ENCODE measurements at places on chromosomes 4 and X.
A peak's percentile ranks its signal among the peaks of the same experiment; 100 is the strongest.

GRCh38 chrX:155216940-155217440 is 730 bp downstream of the VBP1 start:
- H3K4me3 ChIP-seq: peak overlapping the region; percentile 88
- DNase-seq: no peak
- H3K4me1 ChIP-seq: no peaks in the 10 kb centered on the region

DNA sequence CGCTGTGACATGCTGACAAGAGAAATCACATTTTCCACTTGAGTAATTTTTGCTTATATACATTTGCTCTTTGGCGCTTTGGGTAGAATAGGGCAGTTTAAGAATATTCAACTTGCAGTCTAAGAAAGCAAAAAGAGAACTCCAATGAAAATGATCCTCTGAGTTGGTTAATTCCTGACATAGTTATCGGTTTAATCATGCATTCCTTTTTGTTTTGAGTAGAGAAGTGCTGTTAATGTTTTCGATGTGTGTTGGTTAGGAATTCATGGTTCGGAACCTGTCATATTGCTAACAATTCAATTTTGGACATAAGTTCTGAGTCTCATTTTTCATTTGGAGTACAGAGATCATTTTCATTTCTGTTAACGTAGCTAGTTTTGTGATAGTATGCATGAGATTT is 700.6 kb upstream of the PITX2 start:
- H3K4me3 ChIP-seq: no peak overlapping the region
- H3K27ac ChIP-seq: no peak overlapping the region
- no peaks in the 10 kb centered on the region for H3K4me1 ChIP-seq
- DNase-seq: no peak

- DNase-seq: no peak
- no peaks in the 10 kb centered on the region for H3K36me3 ChIP-seq
- H3K27ac ChIP-seq: no peak overlapping the region
- H3K4me1 ChIP-seq: no peaks in the 10 kb centered on the region
Observed at GRCh38 chr4:54687887-54688841, 30.4 kb downstream of the KIT start.

- no peak overlapping the region for H3K27ac ChIP-seq
- no peak for DNase-seq
Observed at GRCh38 chr4:189659287-189659686, 281.4 kb upstream of the FRG1 start.

GRCh38 chr4:10623241-10623640 is 61.3 kb downstream of the CLNK start:
- DNase-seq: no peak
- H3K27ac ChIP-seq: no peak overlapping the region
- no peaks in the 10 kb centered on the region for H3K27me3 ChIP-seq

DNA sequence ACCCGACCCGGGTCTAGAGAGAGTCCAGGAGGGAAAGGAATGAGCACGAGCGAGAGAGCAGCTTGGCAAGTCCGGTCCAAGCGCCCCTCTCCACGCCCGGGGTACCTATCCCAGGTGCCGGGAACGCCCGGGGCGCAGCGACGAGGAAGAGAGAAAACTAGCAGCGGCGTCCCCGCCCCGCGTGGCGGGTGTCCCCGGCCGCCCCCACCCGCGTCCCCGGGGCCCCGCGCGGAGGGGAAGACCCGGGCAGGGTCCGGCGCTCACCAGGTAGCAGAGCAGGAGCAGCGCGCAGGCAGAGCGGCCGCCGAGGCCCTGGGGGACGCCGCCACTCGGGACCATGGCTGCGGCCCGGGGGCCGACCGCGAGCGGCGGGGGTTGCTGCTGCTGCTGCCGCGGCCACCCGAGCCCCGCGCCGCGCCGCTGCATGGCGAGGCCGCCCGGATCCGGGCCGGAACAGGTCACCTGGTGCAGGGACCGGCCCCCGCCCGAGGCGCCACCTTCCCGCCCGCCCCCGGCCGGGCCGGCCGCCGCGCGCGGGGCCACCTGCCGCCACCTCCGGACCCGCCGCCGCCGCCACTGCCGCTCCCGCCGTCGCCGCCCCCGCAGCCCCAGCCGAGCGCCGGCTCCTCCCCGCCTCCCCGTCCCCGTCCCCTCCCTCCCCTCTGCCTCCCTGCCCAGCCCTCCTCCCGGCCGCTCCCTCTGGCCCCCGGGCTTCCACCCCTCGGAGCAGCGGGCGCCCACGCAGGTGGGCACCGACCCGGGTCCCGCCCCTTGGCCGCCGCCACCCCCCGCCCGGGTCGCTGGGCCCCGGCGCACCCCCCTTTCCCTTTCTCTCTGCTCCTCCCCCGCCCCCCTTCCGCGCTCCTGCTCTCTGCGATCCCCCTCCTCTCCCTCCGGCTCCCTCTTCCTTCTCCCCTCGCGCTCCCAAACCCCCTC is at the start of gene SEL1L3:
SEL1L3 (minus strand) TSS at position 578 of the 936 bp plus-strand sequence; CDS start at position 426, 152 bp downstream.
- H3K27ac ChIP-seq: peak within 1 kb of the TSS; percentile 58
- no peak for DNase-seq
- no peaks in the 10 kb centered on the region for H3K4me1 ChIP-seq
- no peaks in the 10 kb centered on the region for H3K27me3 ChIP-seq
- H3K36me3 ChIP-seq: no peaks in the 10 kb centered on the region
- peak within 1 kb of the TSS; percentile 92 for H3K4me3 ChIP-seq

GRCh38 chr4:139223682-139224317 is 46.8 kb upstream of the ELF2 start:
- H3K4me1 ChIP-seq: no peaks in the 10 kb centered on the region
- H3K27ac ChIP-seq: no peak overlapping the region
- no peaks in the 10 kb centered on the region for H3K36me3 ChIP-seq

GRCh38 chr4:180913750-180914149 is 1329.5 kb upstream of the TENM3 start:
- H3K36me3 ChIP-seq: no peaks in the 10 kb centered on the region
- no peak overlapping the region for H3K4me3 ChIP-seq
- H3K27me3 ChIP-seq: no peaks in the 10 kb centered on the region

DNA sequence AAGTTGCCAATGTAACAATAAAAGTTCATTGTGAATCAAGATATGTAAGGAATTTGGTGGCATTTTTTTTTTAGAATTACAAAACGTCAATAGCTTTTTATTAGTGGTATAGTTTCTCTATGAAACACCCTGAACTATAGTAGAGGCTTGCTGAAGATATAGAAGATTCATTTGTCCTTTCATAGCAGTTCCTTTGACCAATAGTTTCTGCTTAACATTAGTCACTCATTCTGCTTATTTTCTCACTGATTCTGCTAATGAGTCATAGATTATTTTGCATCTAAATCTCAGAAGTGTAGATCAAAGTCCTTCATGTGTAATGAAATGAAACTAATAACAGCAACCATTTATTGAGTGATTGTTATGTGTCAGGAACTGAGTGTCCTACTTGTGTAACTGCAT is 205.0 kb upstream of the TET2 start:
- DNase-seq: no peak
- no peak overlapping the region for H3K27ac ChIP-seq
- H3K36me3 ChIP-seq: no peaks in the 10 kb centered on the region
- H3K27me3 ChIP-seq: no peaks in the 10 kb centered on the region

GRCh38 chr4:146435962-146436361 is 85.8 kb downstream of the SLC10A7 start:
- no peaks in the 10 kb centered on the region for H3K4me1 ChIP-seq
- no peaks in the 10 kb centered on the region for H3K27me3 ChIP-seq
- H3K36me3 ChIP-seq: no peaks in the 10 kb centered on the region
- no peak for DNase-seq
- H3K4me3 ChIP-seq: no peak overlapping the region

- H3K36me3 ChIP-seq: no peaks in the 10 kb centered on the region
- H3K27ac ChIP-seq: peak overlapping the region; percentile 3
- peak; percentile 26 for DNase-seq
- no peak overlapping the region for H3K4me3 ChIP-seq
- H3K27me3 ChIP-seq: no peaks in the 10 kb centered on the region
Observed at GRCh38 chrX:108122748-108123147, 31.2 kb downstream of the ATG4A start.

DNA sequence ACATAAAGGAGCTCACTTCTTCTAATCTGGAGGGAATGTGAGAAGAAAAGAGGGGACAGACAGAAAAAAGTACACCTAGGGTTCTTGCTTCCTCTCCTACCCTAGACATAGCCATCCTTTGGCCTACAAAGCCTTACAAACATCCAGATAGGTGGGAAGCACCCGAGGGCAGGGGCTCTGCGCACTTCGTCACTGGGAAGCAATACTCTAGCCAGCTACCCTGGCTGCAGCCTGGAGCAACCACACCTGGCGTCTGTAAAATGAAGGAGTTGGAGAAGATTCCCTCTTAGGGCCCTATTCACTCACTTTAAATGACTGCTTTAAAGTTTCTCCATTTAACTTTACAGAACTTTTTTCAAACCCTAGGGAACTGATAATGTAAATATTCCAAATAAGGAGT is 65.7 kb upstream of the NOCT start:
- H3K4me3 ChIP-seq: no peak overlapping the region
- no peak for DNase-seq
- H3K27me3 ChIP-seq: no peaks in the 10 kb centered on the region
- H3K4me1 ChIP-seq: no peaks in the 10 kb centered on the region

- DNase-seq: no peak
- H3K4me1 ChIP-seq: no peaks in the 10 kb centered on the region
- no peak overlapping the region for H3K4me3 ChIP-seq
- H3K36me3 ChIP-seq: no peaks in the 10 kb centered on the region
- no peak overlapping the region for H3K27ac ChIP-seq
- H3K27me3 ChIP-seq: no peaks in the 10 kb centered on the region
Observed at GRCh38 chr4:58541926-58542325, 1431.7 kb upstream of the IGFBP7 start.

GRCh38 chr4:15234856-15235126 is 193.0 kb upstream of the C1QTNF7 start:
- no peaks in the 10 kb centered on the region for H3K36me3 ChIP-seq
- H3K27ac ChIP-seq: peak overlapping the region; percentile 19
- H3K27me3 ChIP-seq: no peaks in the 10 kb centered on the region
- no peak overlapping the region for H3K4me3 ChIP-seq

GRCh38 chr4:71338846-71339593 is at the start of gene SLC4A4:
Gene SLC4A4 (plus strand): TSS chr4:71339020.
- no peak within 1 kb of the TSS for H3K27ac ChIP-seq
- H3K4me3 ChIP-seq: no peak within 1 kb of the TSS
- no peaks in the 10 kb centered on the region for H3K36me3 ChIP-seq

- no peaks in the 10 kb centered on the region for H3K27me3 ChIP-seq
- DNase-seq: no peak
- no peaks in the 10 kb centered on the region for H3K36me3 ChIP-seq
- H3K27ac ChIP-seq: no peak overlapping the region
- no peaks in the 10 kb centered on the region for H3K4me1 ChIP-seq
Observed at GRCh38 chrX:40849906-40850823, 114.8 kb upstream of the MED14 start.

GRCh38 chr4:130359542-130359941 is 1263.6 kb downstream of the C4orf33 start:
- DNase-seq: no peak
- no peaks in the 10 kb centered on the region for H3K4me1 ChIP-seq
- H3K36me3 ChIP-seq: no peaks in the 10 kb centered on the region
- H3K27me3 ChIP-seq: no peaks in the 10 kb centered on the region
- no peak overlapping the region for H3K4me3 ChIP-seq

DNA sequence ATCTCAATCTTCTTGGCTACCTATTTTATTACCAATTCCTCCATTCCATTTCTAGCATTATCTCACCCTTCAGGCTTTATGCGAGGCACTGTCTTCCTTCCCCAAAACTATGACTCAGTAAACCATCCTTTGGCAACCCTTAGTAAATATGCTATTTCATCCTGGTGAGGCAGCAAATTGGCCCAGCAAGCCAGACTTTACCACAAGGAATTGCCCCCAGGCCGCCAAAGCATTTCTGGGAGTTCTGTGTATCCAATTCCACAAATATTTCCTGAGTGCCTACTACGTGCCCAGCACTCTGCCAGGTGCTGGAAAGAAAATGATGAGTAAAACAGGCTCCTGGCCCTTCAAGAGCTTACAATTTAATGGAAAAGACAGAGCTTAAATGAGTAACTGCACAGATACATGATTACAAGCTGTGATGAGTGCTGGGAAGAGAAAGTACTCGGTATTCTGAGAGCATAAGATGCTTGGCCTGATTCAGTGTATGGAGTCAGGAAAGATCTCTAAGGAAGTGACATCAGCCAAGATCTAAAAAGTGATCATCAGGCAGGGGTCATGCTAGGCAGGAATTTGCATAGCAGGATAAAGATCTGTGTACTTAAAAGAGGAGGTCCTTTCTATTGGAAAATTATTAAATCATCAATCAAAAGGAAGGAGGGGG is 193.8 kb downstream of the ADAMTS3 start:
- no peaks in the 10 kb centered on the region for H3K36me3 ChIP-seq
- H3K27me3 ChIP-seq: no peaks in the 10 kb centered on the region
- DNase-seq: peak; percentile 59
- no peak overlapping the region for H3K4me3 ChIP-seq

DNA sequence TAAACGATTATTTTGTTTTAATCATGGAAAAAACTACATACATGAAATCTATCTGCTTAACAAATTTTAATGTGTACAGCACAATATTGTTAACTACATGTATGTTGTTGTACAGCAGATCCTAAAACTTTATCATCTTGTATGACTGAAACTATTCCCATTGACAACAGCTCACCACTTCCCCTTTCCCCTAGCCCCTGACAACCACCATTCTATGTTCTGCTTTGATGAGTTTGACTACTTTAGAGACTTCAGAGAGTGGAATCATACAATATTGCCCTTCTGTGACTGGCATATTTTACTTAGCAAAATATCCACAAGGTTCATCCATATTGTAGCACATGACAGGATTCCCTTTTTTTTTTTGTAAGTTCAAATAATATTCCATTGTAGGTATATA is 185.9 kb downstream of the CFAP299 start:
- H3K27me3 ChIP-seq: no peaks in the 10 kb centered on the region
- no peak for DNase-seq
- no peaks in the 10 kb centered on the region for H3K36me3 ChIP-seq
- no peaks in the 10 kb centered on the region for H3K4me1 ChIP-seq
- no peak overlapping the region for H3K4me3 ChIP-seq
- no peak overlapping the region for H3K27ac ChIP-seq

DNA sequence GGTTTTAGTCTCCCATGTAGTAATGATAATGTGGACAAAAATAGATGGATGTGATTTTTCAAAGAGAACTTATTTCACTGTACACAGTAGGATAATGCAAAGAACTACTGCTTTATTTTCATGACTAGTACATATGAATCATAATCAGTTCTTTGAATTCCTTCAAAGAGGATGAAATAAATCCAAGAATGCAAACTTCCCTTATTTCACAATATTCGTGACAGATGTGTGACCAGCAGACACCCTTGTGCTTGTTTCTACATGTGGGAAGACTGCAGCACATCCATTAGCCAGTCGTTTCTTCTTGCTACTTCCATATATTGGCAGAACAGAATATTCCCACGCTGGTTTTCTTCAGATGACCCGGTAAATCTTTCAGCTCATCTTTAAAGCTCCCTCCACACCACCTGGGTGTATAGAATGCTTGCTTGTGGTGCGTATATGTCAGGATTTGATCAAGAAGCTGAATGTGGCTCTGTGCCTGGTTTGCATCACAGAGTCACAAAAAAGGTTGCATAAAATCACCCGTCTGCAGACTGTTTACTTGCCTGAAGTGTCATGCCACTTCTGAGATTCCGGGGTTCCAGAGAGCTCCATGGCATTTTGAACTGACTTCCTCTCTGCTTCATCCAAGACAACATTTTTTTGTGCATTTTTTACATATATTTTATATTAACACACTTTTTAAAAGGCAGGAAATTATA is 47.7 kb upstream of the FAT4 start:
- no peaks in the 10 kb centered on the region for H3K36me3 ChIP-seq
- no peaks in the 10 kb centered on the region for H3K27me3 ChIP-seq
- DNase-seq: no peak
- H3K4me1 ChIP-seq: no peaks in the 10 kb centered on the region
- H3K27ac ChIP-seq: no peak overlapping the region
- no peak overlapping the region for H3K4me3 ChIP-seq

Measured in breast epithelium (tissue), 4 donors.